ENCODE measurements at places on chromosomes 12 and 14.

DNA sequence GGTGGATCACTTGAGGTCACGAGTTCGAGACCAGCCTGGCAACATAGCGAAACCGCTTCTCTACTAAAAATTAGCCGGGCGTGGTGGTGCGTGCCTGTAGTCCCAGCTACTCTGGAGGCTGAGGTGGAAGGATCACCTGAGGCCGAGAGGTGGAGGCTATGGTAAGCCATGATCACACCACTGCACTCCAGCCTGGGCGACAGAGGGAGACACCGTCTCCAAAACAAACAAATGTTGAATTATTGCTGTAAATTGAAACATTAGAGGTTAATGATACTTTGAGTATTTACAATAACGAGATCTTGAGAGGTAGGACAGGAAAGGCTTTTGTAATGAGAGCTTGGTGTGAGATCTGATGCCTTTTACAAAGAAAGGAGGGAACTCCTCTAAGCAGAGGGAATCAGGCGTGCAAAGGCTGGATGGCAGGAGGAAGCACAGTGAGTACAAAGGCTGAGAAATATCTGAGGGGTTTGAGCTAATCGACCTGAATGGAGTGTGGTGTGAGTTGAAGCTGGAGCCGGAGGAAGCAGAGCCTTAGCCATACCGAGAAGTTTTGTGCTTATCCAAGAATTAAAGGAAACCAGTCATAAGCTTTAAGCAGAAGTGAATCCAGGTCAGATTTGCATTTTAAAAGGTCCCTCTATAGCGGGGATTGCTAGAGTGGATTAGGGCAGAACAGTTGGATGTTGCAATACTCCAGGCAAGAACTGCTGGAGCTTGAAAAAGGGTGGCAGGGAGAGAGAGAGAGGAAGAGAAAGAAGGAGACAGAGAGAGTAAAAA is 1.1 kb downstream of the RHNO1 start:
- DNase-seq, result no peak

GRCh38 chr12:62575036-62575435 is 108.4 kb downstream of the MON2 start:
- no peak for DNase-seq

DNA sequence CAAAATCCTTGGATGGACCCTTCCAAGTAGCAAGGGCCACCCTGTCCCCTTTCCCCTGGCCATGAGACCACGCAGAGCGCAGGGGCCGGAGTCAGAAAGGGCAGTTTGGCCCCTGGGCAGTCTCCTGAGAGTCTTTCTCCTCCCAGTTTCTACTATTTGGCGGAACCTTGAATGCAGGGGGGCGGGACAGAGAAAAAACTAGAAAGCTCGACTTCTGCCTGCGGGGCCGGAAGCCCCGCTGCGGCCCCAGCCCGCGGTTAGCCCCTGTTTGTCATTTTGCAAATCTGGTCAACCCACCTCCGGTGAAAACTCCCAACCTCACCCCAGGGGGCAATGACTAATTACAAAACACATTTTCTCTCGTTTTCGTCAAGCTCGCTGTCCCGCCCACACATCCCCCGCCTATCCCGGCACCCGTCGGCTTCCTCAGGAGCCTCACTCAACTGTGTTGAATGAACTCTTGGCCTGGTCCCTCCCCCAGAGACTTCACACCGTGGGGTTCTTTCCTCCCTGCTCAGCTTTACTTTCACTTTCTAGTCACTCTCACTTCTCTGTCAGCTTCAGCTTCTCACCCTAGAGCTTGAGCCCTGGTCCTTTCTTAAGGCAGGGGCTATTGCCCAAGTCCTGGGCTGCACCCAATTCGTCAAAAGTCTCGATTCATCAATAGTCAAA is 66.7 kb downstream of the IRF2BPL start:
- DNase-seq, result peak; percentile 89

GRCh38 chr14:73472185-73473114 is 14.1 kb upstream of the NUMB start:
- no peak for DNase-seq

DNA sequence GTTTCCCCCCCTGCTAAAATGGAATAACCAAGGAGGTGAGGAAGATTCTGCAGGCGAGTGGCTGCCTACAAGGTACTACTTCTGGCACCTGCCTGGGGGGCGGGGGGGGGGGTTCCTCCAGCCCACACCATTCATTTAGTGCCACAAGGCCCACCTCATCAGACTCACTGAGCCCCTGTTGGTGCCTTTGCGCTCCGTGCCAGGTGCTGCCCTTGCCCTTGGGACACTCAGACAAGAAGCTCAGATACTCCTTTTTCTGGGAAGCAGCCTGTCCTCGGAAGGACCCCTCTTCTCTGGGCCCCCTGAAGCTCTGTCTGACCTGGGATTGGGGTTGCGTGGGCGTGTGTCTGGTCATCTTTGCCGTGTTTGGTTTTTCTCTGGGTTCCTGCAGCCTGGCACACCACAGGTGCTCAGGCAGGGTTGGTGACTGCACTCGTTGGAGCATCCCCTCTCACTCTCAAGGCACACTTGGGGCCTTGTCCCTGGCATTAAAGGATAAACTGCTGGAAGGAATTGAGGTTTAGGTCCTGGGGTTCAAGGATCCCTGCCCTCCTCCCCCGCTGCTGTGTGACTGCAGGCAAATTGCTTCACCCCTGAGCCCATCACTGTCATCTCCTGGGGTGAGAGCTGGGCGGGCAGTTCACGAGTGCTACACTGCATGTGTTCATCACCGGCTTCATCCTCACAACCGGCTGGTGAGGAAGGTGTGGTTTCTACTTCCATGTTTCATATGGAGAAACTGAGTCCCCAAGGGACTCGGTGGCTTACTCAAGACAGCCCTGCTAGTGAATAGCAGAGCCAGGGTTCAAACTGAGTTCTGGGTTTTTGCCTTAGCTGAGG is 16.9 kb downstream of the FAM222A start:
- no peak for DNase-seq

GRCh38 chr12:78891646-78892353 is 27.2 kb downstream of the SYT1 start:
- no peak for DNase-seq

- DNase-seq, result no peak
Observed at GRCh38 chr12:12488296-12488695, 74.4 kb downstream of the DUSP16 start.

DNA sequence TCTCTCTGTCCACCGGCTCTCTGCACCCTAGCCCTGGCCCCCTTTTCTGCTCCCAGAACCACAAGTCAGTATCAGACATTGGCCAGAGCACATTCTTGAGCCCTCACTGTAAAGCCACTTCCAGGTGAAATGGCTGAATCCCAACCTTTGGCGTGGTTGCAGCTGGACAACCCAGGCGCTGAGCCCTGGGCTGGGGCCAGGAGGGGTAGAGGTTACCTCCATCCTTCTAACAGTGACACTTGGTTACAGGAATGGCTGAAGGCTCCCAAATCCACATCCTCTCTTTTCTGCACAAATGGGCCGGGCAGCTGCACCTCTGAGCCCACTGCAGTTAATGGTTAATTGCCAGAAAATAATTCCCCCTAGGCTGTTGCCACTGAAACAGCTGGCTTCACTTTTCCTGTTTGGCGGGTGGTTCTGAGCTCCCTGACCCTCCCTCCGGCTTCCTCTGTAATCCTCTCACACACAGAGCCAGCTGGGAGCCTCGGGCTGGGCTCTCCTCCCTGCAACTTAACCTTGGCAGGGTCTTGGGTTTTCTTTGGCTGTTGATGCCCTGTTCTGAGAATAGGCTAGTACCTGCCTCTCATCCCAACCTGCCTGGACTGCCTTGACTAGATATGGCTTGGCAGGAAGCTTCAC is 44.1 kb downstream of the TSPAN11 start:
- DNase-seq, result no peak

DNA sequence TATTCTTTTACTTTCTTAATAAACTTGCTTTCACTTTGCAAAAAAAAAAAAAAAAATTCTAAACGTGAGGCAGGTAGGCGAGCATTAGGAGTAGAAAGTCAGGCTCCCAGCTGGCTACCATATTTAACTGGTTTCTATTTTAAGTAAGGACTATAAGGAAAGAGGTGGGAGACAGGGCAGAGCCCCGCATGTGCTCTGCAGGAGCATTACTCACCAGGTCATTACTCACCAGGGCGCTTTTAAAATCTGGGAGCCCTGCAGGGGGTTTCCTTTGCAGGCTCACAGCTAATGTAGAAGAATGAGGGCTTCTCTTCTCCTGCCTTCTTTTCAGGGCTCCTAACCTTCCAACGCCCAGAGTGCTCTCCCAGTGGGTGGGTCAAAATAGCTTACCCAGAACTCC is 14.0 kb upstream of the DPF3 start:
- DNase-seq, result no peak

DNA sequence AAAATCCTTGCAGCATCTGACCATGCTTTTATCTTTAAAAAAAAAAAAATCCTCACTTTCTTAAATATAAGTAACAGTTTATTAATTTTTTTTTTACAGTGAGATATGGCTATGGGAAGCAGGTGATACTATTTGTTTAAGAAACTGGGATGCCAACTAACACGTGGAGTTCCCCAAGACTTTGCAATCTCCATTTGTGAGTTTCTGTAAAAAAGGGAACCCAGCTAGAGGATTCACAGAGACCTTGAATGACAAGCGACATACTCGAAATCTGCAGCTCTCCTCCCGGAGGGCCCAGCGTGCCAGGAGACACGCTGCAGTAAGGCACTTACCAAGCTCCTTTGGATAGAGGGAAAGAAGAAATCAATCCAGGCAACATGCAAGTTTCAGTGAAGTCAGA is 30.1 kb downstream of the SLC15A4 start:
- no peak for DNase-seq

DNA sequence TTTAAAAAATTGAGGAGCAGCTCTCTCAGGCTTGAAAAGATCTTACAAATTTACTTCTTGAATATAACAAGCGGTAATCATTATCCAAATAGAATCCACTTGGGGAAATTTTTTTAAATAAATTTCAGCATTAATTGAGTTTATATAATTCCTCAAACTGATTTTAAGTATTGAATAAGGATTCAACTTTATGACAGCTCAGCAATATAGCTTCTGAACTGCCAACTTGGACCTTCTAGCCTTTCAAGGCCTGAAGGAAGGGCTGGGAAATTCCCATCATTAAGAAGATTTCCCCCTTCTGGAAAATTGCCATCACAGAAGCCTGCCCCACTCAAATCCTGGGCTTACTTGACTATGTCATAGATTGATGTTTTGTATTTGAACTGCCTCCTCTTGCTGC is 57.5 kb upstream of the GARIN2 start:
- no peak for DNase-seq

- no peak for DNase-seq
Observed at GRCh38 chr14:80352471-80352870, 141.2 kb upstream of the DIO2 start.

- DNase-seq, result no peak
Observed at GRCh38 chr12:115163710-115164109, 479.7 kb upstream of the TBX3 start.

GRCh38 chr14:59069163-59069854 is 119.2 kb upstream of the DAAM1 start:
- DNase-seq, result no peak

DNA sequence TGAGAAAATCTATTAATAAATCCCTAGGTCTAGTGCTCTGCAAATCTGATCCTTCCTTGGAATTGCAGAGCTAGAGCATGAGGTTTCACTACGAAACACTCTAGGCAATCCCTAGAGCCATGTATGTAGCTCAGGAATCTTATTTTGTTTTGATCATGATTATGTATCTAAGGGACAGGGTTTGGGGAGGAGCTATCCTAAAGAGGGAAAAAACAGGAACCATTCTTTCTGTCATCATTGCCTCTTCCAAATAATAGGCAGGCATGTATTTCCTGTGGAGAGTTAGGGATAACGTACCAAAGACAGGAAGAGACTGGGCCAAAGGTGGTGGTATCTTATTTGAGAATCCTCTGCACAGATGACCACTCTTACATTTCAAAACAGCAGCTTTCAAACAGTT is 88.8 kb upstream of the GTF2A1 start:
- no peak for DNase-seq

- no peak for DNase-seq
Observed at GRCh38 chr12:64431791-64432190, 20.1 kb upstream of the TBK1 start.

- no peak for DNase-seq
Observed at GRCh38 chr12:107564946-107565345, 120.7 kb upstream of the PWP1 start.

GRCh38 chr14:64573109-64573508 is 23.3 kb downstream of the PPP1R36 start:
- no peak for DNase-seq

DNA sequence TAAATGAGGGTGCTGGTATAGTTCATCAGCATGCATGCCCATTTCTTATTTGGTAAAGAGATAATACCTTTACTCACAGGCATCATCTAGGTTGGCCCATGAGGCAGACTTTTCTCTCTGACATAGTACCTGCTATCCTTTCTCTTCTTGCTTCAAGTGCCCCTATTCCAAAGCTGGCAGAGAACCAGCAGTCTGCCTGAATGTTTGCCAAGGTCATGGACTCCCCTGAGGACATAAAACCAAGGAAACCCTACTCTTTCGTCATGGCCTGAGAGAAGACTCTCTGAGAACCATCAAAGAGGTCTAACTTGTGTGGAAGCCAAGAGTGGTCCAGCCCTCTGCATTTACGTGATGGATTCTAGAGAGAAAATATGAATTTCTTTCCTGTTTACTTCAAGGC is 11.9 kb downstream of the PPP1R36 start:
- no peak for DNase-seq

GRCh38 chr12:85348779-85349178 is 68.8 kb downstream of the ALX1 start:
- no peak for DNase-seq

- no peak for DNase-seq
Observed at GRCh38 chr14:77251870-77252269, 19.1 kb downstream of the NGB start.

DNA sequence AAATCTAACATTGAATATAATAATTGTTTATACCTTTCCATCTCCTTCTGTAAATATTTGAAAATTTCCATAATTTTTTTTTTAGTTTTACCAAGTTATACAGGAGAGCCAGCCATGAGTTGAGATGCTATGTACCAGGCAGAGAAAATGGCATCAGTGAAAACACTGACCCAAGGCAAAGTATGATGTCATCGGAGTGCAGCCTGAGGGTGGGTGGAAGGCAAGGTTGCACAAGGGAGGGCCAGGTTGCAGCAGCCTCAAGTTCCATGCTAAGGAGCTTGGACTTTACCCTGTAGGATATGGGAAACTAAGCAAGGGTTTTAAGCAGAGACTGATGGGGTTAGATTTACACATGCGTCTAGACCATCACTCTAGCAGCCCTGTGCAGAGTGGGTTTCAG is 441.1 kb downstream of the BCAT1 start:
- no peak for DNase-seq

DNA sequence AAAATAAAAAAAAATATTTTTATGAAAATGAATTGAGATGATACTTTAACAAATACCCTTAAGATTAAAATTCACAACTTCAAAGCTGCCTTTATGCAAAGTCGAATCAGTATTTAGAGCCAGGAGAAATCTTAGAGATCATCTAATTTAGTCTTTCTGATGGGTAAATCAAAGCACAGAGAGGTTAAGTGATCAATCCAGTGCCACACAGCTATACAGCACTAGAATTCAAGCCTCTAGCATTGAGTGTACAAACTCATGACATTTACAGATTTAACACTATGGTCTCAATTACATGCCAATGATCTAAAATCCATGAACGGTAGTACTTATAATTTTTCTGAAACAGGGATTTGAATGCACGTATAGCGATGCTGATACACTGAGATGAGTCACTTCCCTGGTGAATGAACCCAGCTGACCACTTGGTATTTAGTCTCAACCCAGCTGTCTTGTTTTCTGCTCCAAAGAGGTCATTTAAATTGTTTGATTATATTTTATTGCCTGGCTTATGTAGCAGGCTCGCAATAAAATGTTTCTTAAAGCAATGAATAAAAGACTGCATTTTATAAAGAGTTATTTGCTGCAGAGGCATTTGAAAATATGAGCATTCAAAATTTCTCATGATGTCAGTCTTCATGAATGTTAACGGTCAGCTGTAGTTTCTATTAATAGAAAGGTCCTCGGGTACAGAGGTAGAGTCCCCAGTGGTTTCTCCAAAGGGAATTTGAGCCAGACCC is 152.4 kb upstream of the PRICKLE1 start:
- no peak for DNase-seq
